ENCODE measurements at places on chromosomes 3 and 15.
A peak's percentile ranks its signal among the peaks of the same experiment; 100 is the strongest.

- DNase-seq = no peak
These were observed 24.3 kb downstream of the MTHFS start for GRCh38 chr15:79872358-79873017.

GRCh38 chr3:162218479-162218878, 721.9 kb downstream of the OTOL1 start:
- no peak for DNase-seq

GRCh38 chr3:176935194-176935888, 261.9 kb downstream of the TBL1XR1 start:
- no peak for DNase-seq

DNA sequence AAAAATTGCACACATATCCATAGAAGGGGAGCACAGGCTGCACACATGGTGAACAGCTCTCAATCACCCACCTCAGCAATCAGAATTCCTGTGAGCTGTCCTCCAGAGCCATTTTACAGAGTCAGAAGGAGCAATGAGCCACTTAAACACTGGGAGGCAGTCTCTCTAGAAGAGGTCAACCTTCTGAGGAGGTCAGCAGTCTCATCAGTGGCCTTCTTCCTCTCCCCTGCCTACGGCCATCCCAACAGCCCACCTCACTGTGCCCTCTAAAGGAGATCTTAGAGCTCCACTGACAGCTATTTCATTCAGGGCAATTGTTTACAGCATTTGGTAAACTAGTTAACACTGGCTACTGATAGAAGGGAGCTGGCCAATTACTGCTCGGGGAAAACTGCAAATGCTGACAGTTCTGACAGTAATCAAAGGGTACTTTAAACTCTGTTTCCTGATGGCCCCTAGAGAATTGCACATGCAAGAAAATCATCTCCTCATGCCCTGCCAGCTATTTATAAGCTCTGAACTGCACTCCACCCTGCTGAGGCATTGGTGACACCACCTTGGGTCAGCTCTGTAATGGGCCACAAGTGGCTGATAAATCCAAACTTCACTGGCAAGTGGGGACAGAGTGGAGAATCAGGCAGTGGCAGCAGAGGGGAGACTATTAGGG, 42.1 kb upstream of the TSPAN3 start:
- DNase-seq = no peak

DNA sequence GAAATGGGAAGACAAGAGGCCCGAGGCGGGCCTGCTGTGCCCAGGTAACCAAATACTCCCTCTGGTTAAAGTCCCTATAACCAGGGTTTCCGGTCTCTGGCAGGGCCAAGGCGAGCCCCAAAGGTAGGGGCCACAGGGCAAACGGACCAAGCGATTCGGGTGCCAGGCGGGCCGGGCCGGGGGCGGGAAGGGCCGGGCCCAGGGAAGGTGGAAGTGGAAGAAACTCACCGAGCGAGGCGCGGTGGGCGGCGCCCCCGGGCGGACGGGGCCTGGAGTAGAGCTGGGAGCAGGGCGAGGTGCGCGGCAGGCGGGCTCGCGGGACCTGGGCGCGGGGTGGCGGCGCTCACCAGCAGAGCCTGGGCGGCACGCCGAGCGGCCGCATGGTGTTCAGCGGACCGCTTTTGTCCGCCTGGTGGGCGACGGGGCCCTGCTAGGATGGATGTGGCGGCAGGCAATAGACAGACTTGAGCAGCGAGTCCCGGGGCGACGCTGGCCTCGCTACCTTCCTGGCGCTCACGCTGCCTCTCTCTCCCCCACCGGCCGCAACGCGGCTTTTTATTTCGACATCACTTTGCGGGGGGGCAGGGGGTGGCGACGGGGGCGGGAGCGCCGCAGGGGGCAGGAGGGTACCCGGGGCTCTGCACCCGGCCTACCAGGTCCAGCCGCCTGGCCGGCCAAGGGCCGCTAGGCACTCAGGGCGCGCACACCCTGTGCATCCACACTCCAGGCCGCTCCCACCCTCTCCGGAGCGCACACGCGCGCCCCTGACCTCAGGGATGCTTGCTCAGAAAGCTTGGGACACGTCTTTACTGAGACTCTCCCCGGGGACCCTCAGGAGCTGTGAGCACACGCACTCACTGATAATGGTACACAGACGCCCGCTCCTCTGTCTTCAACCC, at the start of gene GATA2:
Gene GATA2 (minus strand): TSS at position 531 of the 899 bp plus-strand sequence. CDS start 6,170 bp downstream, outside the sequence.
- no peak for DNase-seq

DNA sequence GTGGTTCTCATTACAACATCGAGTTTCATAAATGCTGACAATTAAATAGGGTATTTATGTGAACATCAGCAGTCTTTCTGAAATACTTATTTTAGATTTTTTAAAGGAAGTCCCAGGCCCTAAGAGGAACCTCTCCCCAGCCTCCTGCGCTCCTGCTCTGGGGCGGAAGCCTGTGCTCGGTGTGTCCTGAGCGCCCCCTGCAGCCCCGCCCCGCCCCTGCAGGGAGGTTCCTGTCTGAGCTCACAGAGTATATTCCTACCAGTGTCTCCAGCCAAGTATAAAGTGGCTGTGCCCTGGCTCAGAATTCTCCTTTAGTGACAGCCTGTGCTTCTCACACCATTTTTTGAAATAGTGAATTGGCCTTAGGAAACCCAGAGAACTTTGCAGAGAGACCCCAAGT, 567.9 kb downstream of the GOLGA6L6 start:
- no peak for DNase-seq

GRCh38 chr3:128572644-128573105, 77.9 kb downstream of the RPN1 start:
- DNase-seq = peak; percentile 28

DNA sequence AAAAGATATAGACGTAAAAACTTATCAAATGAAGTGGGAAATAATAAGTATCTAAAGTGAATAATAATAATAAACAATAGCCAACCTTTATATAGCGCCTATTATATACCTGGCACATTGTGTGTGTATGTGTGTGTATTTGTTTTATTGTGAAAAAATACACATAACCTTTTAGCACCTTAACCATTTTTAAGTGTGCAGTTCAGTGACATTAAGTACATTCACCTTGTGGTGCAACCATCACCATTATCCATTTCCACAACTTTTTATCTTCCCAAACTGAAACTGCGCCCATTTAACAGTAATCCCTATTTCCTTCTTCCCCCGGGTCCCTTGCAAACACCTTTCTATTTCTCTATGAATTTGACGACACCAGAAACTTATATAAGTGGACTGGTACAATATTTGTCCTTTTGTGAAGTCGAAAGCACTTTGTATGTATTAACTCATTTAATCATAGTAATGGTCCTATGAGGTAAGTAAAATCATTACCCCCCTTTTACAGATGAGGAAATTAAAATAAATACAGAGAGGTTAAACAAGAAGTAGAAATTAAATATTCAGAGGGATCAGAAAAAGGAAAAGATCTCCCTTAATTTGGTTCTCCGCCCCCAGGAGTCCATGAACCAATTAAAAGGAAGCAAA, 33.5 kb downstream of the GJD2 start:
- DNase-seq = no peak

DNA sequence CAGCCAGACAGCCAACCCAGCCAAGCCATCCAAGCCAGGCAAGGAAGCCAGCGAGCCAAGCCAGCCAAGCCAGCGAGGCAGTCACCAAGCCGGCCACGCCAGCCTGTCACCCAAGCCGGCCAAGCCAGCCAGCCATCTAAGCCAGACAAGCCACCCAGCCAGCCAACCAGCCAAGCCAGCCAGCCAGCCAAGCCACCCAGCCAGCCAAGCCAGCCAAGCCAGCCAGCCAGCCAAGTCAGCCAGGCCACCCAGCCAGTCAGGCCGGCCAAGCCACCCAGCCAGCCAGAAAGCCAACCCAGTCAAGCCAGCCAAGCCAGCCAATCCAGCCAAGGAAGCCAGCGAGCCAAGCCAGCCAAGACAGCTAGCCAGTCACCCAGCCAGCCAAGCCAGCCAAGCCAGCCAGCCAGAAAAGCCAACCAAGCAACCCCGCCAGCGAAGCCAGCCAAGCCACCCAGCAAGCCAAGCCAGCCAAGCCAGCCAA, 201.2 kb downstream of the GOLGA6L6 start:
- DNase-seq = no peak

DNA sequence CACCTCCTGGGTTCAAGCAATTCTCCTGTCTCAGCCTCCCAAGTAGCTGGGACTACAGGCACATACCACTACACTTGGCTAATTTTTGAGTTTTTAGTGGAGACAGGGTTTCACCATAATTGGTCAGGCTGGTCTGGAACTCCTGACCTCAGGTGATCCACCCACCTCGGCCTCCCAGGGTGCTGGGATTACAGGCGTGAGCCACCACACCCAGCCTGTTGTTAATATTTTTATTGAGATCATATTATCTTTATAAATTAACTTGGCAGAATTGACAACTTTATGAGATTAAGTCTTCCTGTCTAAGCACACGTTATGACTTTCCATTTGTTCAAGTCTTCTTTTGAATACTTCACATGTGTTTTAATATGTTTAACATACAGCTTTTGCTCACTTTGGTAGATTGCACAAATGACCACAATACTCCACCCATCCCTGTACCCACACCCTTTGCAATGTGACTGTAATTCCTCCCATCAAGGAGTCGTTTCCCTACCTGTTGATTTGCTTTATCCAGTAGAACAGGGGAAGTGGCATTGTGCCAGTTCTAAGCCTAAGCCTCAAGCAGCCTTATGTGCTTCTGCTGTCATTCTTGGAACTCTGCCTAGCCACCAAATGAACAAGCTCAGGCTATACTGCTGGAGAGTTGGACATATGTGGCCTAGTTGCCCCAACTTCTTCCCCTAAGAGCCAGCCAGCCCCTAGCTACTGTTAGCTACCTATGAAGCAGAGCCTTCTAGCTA, 8.2 kb downstream of the XYLB start:
- DNase-seq = no peak

GRCh38 chr3:48897460-48898376, 964 bp downstream of the SLC25A20 start:
- no peak for DNase-seq

GRCh38 chr15:69930754-69931153, 167.0 kb downstream of the TLE3 start:
- DNase-seq = no peak

DNA sequence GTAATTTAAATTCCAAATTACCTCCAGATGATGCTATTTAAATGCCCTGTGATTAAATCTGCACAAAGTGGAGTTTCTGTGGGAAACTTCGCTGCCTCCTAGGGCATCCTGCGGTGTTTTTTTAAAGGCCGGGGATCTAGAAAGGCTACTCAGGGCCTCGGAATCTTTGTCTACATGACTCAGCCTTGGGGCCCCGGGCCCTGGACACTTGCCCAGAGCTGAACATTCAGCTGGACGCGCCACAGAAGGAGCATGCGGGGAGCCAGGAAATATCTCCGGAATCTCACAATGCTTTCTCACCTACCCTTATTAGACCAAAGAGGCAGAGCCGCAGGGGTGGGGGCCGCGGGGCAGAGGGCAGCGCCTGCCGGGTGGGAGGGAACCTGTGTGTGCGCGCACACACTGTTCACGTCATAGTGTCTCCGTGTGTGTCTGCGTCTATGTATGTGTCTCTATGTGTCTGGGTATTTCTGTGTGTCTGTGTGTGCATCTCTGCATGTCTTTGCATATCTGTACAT, 145.5 kb upstream of the TPM1 start:
- DNase-seq = no peak
